RWPE1 (cell line): ENCODE measurements at places on chromosomes 7 and 10.

- DNase-seq, result no peak
These were observed 31.6 kb downstream of the NCAPG2 start for GRCh38 chr7:158672975-158673374.

DNA sequence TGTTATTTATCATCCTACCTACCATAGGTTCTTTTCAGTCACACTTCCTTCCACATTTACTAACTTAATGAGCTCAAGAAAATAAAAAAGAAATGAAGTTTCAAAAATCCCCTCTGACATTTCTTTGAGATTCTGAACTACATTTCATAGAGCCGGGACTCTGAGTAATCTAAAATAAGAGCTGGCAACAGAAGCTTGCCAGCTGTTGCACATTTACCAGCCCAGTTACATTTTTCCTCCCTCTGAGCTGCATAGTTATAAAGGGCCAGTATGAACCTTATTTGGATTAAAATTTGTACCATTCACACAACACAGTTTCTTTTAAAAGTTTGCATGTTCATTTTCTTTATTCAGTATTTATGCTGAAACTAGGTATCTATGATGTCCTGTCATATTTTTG is 119.5 kb upstream of the CAV2 start:
- no peak for DNase-seq

GRCh38 chr10:99976886-99977665 is 32.7 kb downstream of the DNMBP start:
- DNase-seq, result peak; percentile 97

DNA sequence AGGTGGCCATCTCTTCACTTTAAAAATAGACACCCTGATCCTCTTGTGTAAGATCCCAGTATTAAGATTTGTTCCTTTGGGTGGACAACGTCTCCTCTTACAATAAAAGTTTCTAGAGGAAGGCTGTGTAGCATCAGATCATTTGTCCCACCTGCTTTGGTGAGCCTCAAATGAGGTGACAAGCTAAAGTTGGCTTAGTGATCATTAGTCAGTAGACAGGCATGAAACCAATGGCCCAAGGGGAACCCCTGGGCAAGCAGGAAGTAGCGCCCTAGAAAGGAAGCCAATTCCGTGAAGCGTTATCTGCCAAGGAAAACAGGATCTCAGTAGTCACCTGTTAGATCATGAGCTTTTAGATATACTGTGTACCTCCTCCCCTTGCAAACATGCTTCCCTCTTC is 66.8 kb downstream of the PCGF5 start:
- no peak for DNase-seq

DNA sequence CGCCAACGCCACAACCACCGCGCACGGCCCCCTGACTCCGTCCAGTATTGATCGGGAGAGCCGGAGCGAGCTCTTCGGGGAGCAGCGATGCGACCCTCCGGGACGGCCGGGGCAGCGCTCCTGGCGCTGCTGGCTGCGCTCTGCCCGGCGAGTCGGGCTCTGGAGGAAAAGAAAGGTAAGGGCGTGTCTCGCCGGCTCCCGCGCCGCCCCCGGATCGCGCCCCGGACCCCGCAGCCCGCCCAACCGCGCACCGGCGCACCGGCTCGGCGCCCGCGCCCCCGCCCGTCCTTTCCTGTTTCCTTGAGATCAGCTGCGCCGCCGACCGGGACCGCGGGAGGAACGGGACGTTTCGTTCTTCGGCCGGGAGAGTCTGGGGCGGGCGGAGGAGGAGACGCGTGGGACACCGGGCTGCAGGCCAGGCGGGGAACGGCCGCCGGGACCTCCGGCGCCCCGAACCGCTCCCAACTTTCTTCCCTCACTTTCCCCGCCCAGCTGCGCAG is 424 bp downstream of the EGFR start:
- DNase-seq, result peak; percentile 44

DNA sequence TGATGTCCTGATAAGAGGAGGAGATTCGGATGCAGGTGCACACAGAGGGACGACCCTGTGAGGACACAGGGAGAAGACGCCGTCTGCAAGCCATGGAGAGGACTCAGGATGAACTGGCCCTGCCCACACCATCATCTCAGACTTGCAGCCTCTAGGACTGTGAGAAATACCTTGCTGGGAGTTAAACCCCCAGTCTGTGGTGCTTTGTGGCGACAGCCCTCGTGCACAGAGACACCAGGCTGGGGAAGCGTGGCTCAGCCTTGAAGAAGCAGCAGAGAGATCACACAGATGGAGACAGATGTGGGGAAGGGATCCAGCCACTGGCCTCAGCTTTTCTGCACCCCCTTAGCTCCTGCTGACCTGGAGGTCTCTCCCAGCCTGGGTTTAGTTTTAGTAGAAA is 26.3 kb upstream of the PITRM1 start:
- DNase-seq, result no peak

DNA sequence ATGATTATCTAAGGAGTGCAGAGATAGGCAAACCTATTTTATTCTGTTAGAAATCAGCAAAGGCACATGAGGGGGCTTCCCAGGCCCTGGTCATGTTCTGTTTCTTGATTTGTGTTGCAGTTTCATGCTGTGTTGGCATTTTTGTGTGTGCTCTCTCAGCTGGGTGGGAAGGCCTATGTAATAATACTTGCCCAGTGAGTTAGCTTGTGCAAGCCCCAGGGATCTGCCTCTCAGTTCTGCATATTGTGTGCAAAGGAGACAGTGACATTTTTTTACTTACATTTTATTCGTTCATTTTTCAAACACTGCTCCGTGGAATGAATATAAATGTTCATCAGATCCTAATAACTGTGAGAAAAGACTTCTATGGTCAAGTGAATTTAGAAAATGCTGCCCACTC is 119.0 kb downstream of the VWC2 start:
- DNase-seq, result no peak

GRCh38 chr7:13057462-13058200 is 370.2 kb downstream of the ARL4A start:
- no peak for DNase-seq

DNA sequence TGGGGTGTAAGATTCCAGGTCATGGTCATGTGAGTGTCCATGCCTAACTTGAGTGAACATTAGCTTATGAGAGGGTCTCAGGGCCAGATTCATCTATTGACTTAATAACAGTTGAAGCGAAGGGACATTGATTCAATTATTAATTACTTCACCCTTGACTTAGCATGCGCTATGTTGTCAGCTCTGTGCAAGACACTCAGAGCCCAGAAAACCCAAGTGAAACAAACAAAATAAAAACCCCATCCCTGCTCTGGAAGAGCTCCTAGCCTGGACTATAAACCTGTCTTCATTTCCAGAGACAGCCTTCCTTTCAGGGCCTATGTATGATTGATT is 66.0 kb upstream of the TNS3 start:
- no peak for DNase-seq

GRCh38 chr7:34575006-34575405 is 83.0 kb upstream of the NPSR1 start:
- DNase-seq, result no peak

GRCh38 chr7:35726654-35727053 is 31.7 kb upstream of the HERPUD2 start:
- no peak for DNase-seq

DNA sequence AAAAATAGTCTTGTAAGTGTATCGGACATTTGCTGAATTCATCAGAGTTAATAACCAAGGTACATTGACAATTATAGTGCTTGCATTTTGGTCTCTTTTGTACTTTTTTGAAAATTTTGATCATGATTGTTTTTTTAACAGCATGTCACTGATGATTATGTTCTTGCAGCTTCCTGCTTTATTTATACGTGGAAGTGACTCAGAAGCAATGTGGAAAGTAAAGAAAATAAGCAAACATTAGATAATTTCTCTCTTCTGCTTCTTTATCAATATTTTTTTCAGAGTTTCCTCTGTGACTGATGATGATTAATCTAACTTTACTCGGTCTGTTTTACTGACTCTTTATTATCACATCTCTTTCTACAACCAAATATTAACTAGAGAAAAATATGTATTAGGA is 1351.9 kb downstream of the REEP3 start:
- no peak for DNase-seq

- DNase-seq, result no peak
These were observed 257.1 kb downstream of the CAMK1D start for GRCh38 chr10:12606461-12606860.

DNA sequence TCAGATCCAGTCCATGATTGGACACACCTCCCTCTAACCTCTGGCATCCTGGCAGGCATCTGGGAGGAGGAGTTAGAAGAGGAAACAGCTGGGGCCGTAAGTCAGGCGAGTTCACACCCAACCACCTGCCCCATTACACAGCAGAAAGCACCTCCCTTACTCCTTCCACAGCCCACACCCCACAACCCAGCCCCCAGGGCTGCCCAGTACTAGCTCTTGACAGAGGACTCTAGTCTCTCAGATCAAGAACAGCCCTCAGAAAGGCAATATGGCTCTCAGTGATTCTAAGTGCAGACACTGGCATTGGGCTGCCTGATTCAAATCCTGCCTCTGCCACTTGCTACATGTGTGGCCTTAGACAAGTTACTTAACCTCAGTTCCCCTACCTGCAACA is 34.1 kb downstream of the KCNMA1 start:
- peak; percentile 17 for DNase-seq

DNA sequence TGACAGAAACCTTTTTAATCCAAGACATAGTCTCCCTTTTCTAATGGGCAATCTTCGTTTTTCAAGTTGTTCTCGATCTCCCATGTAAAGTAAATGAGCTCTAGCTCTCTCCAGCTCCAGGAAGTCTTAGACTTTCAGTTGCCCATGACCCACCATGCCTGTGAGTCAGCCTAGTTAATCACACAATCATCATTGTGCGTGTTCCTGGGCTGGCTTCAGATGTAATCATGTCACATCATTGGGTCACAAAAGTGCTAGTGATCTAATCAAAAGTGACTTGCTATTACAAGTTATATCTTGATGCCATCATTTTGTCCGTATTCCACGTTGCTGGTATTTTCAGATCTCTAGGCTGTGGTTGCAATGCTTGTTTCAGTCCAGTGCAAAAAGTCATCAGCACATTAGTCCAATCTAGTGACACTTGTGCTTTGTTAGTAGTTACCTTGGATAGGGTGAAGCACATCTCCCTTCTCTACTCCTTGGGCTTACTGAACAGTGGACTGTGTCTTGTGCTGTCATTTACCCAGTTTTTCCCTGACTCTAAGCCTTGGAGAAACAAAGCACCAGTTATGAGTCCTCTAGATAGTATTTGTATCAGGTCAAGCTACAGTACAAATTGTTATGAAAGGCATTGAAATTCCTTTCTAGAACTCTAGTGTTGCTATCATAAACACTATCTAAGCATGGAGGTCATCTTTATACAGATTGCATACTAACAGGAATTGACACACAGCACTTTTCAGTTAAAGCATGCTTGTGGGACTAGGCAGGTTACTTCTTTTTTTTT is 316.6 kb downstream of the GFRA1 start:
- no peak for DNase-seq

GRCh38 chr7:73824986-73825385 is 5.8 kb upstream of the CLDN4 start:
- no peak for DNase-seq

DNA sequence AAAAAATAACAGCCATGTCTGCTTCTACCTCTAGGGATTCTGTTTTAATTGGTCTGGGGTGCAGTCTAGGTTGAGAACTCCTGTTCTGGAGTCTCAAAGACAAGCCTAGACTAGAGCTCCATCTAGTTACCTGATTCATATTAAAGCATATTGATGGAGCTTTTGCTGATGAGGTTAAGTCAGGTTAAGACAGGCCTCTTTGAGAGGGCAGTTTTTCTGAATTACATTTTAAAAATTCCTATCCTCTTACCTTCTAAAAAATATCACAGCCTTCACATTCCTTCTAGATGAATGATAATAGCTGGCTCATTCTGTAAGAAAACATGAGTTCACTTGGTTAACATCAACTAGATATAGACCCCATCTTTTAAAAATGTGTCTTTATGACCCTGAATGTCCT is 28.9 kb downstream of the MGAM start:
- DNase-seq, result peak; percentile 61

DNA sequence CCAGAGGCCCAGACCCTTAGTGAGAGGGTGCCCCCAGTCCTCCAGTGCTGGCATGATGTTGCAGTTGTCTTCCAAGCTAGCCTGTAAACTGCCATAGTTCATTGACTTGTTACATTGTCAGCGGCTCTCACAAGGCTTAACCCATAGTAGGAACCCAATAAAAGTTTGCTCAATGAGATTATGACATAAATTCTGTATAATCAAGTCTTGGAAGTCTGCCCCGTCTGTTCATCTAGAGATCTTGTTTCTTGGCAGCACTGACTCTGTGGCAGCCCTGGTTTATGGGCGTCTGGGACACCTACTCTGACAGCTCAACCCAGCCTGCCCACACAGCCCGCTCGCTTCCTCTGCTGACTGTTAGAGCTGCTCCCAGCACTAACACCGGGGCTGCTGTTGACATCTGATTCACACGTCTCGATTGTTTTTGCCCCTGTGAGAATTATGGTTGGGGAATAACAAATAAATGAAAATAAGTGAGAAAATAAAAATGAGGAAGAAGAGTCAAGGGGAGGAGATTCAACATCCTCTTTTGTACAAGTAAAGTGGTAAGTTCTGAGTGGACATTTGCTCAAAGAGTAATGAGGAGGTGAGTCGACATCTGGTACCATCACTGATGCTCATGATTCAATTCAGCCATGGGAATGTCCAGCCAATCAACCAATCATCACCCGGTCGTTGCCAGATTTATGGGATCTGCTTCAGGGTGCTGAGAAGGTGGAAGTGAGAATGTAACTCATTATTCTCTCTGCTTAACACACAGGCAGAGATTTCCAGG is 160.8 kb downstream of the SPAG6 start:
- no peak for DNase-seq

- no peak for DNase-seq
These were observed 43.5 kb upstream of the NKX2-3 start for GRCh38 chr10:99489271-99489670.

- no peak for DNase-seq
These were observed 30.8 kb downstream of the VAX1 start for GRCh38 chr10:117107238-117107637.

GRCh38 chr10:132793871-132794849 is 8.2 kb upstream of the NKX6-2 start:
- DNase-seq, result no peak

GRCh38 chr10:126599949-126600682 is 70.4 kb downstream of the C10orf90 start:
- no peak for DNase-seq
